T-helper 17 cell (primary cell): ENCODE measurements at places on chromosomes 3 and 15.

DNA sequence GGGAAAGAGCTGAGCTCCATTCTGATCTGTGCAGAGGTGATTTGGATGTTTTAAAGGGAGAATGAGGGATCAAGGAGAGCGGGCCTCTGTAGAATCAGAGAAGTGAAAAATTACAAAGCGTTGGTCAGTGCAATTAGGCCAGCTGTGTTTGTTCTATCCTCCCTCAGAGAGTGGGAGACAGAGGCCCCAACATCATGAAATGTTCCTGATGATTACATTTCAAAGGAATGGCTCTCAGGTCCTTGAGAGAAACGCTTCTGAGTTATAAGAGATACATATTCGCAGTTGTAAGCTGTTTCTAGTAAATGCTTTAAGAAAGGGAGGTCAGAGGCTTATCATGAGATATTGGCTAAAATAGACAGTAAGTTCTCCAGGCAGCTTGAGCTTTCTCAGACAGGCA is 15.7 kb upstream of the CAND2 start:
- no peak overlapping the region for H3K4me3 ChIP-seq
- H3K27ac ChIP-seq: no peak overlapping the region
- DNase-seq: no peak
- H3K27me3 ChIP-seq: peaks cover 60% of the 10 kb centered on the region
- peaks cover 4% of the 10 kb centered on the region for H3K36me3 ChIP-seq

GRCh38 chr3:145490088-145491048 is 670.6 kb downstream of the PLOD2 start:
- no peak for DNase-seq
- H3K27ac ChIP-seq: no peak overlapping the region
- H3K4me3 ChIP-seq: no peak overlapping the region
- H3K36me3 ChIP-seq: no peaks in the 10 kb centered on the region
- no peaks in the 10 kb centered on the region for H3K27me3 ChIP-seq

GRCh38 chr3:38454884-38455638 is 1.4 kb downstream of the ACVR2B start:
- DNase-seq: peak; percentile 29
- no peaks in the 10 kb centered on the region for H3K27me3 ChIP-seq
- peak overlapping the region; percentile 98 for H3K4me3 ChIP-seq
- H3K36me3 ChIP-seq: peaks cover 2% of the 10 kb centered on the region
- no peak overlapping the region for H3K27ac ChIP-seq
- peaks cover 9% of the 10 kb centered on the region for H3K4me1 ChIP-seq

DNA sequence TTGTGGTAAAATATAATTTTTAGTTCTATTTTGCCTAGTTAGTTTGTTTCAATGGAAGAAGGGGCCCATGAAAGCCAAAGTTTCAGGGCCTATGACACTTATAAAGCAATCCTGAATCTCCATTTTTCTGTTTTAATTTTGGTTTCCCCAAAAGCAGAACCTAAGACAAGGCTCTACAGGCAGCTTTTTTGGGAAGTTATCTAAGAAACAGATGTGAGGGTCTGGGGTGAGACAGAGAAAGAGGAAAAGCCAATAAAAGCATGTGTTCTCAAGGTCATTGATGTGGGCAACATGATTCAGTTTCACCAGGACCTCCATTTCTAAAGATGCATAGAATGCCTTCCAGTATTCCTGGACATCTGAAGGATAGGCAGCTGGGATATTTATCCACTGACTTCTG is 598.5 kb downstream of the PDCD6IP start:
- no peak for DNase-seq
- no peaks in the 10 kb centered on the region for H3K36me3 ChIP-seq
- H3K27ac ChIP-seq: no peak overlapping the region
- H3K4me3 ChIP-seq: no peak overlapping the region

- peaks cover 32% of the 10 kb centered on the region for H3K27me3 ChIP-seq
- no peaks in the 10 kb centered on the region for H3K36me3 ChIP-seq
- H3K4me3 ChIP-seq: no peak overlapping the region
- H3K27ac ChIP-seq: no peak overlapping the region
Measured at GRCh38 chr15:99504071-99504822, 61.5 kb upstream of the MEF2A start.
